ENCODE measurements at places on chromosomes 4 and X.

DNA sequence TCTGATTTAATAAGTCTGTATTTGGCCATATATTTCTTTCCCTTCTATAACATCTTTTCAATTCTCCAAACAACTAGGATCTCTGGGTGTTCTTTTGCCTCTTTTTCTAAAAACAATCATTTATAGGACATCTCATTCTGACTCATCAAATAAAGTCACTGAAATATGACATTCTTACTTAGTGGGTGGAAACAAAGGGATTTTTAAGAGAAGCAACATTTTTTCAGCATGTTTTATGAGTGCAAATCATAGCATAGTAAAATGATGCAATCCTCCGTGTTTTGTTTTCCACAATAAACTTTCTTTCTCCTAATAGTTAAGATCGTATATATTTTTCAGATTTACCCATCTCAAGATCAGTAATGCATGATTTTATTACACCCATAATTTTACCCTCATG lies 179.8 kb downstream of the SPCS3 start:
- no peak for DNase-seq

DNA sequence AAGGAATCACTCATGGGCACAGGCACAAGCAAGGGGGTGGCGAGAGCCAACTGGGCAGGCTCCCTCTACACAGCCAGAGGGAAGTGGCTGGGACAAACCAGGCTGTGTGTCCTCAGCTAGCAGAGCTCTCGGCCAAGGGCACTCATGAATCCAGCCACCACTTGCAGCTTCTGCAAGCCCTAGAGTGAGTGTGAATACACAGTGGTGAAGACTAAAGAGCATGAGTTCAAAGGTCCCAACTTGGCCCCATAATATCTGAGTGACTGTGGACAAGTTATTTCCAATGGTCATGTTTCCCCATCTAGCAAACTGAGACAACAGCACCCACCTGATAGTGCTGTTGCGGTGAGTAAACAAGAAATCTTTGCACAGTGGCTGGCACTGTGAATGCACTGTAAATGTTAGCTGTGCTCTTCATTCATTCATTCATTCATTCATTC lies 51.7 kb downstream of the ADGRG2 start:
- DNase-seq: no peak

DNA sequence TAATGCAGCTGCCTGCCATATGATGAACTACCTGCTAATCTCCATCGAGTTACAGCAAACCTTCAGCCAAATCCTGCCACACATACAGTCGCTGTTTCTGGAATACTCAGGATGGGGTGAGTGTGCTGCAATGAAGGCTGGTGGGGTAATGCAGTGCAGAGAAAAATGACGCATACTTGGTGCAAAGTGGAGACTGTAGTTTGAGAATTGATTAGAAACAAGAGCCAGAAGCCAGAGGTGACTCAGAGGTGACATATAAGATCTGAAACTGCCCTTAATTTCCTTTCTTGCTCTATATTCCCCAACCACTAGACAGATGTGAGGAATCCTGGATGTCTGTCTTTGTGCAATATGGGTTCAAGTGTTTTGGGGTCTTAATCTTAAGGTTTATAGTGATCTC lies 22.0 kb downstream of the C4orf54 start:
- no peak for DNase-seq

DNA sequence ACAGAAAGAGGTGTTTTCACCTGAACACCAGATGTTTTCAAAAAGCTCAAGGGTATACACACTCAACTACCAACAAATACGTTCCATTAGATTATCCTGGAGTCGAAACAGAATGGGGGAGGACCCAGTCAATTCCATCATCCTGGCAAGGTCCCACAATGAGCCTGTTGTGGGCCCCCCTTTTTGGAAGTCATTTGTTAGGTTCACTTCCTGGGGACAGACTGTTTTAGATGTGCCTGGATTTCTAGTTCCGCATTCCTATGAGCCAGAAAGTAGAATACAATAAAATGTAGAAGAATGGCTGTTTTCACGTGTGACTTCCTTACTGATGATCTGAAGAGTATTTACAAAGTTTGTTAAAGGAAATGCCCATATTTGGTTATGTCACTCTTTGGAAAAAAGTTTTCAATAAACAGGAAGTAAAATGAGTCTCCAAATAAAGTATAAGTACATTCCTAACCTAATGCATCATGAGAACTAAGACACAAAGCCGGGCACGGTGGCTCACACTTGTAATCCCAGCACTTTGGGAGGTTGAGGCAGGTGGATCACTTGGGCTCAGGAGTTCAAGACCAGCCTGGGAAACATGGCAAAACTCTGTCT lies 192.5 kb downstream of the MAML3 start:
- DNase-seq: no peak

GRCh38 chrX:15358533-15358932 lies 23.2 kb upstream of the PIGA start:
- no peak for DNase-seq

GRCh38 chr4:173878701-173879100 lies 348.7 kb upstream of the HAND2 start:
- no peak for DNase-seq

- DNase-seq: no peak
Measured at GRCh38 chrX:29196501-29196900, 609.3 kb downstream of the IL1RAPL1 start.

DNA sequence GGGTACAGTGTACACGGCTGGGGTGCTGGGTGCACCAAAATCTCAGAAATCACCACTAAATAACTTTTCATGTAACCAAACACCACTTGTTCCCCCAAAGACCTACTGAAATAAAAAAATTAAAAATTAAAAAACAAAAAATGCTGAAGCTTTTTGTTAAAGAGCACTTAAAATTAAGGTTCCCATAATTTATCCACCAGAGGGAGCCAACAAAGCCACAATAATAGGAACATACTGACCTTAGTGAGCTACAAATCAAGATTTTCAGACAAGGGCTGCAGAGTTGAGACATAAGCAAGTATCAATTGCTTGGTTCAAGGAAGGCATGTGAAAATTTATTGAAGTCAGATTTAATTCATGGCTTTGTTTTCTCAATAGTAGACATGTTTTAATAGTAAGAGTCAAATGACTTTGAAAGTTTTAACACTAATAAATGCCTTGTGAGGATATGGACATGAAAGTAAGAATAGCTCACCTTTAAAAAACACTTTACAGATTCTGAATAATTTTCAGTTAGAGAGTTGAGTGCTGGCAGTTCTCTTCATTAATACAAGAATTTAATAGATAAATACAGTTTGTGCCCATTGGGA lies 43.0 kb upstream of the SCOC start:
- DNase-seq: no peak

DNA sequence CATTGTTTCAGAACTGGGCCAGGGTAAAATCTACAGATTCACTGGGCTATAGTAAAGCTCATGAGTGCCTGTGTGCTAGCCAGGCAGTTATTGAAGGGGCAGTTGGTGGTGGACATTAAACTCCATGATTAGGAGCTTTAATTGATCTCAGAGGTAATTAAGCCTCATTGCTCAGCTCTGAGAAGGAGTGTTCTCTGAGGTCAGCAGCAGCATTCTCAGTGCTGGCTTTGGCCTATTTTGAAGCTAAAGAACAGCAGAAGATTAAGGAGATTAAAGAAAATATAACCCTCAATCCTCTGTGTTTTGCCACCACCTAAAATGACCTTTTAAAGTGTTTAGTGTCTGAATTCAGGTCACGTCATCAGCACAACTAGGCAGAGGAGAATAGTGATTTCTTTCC lies 42.5 kb downstream of the EGF start:
- no peak for DNase-seq

- no peak for DNase-seq
Measured at GRCh38 chr4:99983289-99983943, 33.3 kb upstream of the H2AZ1 start.

DNA sequence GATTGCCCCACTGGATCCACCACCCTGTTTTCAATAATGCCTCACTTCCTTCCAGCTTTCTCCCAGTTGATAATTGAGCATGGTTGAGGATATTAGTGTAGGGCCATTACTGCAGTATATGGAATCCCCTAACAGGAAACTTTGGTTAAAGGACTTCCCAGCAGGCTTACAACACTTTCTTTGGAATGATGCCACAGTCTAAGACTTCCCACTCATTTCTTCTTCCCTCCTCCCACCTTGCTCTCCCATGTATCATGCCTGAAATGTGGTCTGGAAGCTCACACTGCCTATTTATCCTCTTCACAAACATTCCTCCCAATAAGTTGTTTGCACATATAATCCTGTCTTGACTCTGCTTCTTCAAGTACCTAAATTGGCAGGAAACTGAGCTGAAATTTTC lies 863.3 kb downstream of the CENPC start:
- DNase-seq: no peak

GRCh38 chr4:17664755-17665154 lies 50.3 kb downstream of the MED28 start:
- DNase-seq: no peak

DNA sequence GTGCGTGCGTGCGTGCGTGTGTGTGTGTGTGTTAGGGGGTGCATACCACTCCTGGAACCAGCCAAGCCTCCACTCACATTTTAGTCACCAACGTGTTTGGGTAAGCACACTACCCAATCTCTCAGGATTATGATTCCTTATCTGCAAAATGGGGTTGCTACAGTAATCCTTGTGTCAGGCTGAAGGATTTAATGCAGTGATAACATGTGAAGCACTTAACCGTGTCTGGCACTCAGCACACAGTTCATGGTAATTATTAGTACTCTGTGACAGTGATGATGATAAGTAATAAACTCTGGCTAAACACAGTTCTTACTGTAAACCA lies 57.3 kb downstream of the CLDN22 start:
- DNase-seq: no peak

DNA sequence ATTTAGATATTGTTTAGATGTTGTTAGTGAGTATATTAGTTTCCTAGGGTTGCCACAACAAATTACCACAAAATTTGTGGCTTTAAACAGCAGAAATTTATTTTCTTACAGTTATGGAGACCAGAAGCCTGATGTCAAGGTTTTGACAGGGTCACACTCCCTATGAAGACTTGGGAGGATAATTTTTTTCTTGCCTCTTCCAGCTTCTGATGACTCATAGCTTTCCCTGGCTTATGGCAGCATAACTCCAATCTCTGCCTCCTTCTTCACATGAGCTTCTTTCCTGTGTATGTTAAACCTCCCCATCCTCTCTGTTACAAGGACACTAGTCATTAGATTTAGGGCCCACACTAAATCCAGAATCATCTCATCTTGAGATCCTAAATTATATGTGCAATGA lies 20.9 kb upstream of the RAB40A start:
- DNase-seq: no peak

GRCh38 chr4:7150036-7150635 lies 42.2 kb upstream of the SORCS2 start:
- no peak for DNase-seq

DNA sequence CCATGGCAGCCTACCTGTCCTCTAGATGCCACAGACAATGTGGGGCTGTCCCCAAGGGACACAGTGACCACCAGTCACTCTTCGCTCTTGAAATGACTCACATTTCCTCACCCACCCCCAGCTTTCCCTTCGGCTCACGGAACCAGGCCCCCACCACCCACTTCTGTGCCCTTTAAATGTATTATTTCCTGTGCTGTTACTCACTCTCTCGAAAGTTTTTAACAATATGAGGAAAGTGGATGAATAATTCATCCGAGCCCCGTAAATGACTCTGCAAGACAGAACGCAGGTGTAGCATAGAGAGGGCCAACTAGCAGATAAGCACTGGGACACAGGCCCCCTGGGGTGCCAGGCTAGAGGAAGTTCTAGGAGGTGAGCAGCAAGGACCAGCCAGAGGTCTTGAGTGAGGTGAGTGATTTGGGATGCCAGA lies 179.5 kb upstream of the TBL1X start:
- no peak for DNase-seq

- no peak for DNase-seq
Measured at GRCh38 chrX:130704053-130705038, 198.7 kb downstream of the ENOX2 start.

GRCh38 chr4:88794952-88795351 lies 97.3 kb upstream of the NAP1L5 start:
- no peak for DNase-seq

DNA sequence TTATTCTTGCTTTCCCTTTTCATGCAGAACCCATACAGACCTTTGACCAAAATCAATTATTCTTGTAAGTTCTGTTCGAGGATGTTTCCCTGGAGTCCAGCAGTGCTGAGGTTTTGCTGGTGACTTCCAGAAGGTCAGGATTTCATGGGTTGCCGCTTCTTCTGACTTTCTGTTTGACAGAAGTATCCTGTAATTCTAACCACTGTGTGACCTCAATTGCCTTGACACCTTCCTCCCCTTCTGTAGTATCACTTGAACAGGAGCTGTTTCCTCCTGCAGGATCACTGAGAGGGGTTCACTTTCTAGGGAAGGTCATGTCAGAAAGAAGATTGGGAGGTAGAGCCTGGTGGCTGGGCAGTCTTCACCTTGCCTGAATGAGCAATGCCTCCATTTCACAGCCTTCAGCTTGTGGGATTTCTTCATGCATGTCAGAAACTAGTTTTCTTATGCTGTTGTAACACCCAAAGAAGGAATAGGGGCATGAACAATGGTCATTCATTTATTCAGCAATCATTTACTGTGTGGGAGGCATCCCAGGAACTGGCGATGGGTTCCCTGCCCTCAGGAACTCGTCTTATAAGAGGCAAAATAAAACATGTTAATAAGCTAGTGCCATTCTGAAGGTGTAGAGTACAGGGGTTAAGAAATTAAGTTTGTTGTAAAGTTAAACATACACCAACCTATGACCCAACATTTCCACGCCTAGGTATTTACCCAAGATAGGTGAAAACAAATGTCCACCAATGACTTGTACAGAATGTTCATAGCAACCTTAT lies 205.9 kb downstream of the SOWAHB start:
- no peak for DNase-seq

DNA sequence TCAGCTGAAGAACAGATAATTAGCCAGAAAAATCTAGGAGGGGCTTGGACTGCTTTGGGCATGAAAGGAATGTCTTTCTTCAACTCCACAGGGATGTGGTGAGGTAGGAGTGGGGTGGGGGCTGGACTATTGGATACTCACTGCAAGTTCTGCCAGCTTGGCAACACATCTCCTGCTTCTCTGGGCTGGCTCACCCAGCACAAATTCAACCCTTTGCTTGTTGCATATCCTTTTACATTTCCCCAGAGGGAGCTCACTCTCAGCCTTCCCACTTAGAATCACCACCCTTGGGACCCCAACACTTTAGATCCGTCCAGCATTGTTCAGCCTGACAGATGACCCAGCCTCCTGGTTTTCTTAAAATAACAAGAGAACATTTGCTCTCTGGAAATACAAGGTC lies 120.6 kb downstream of the KDR start:
- DNase-seq: no peak

DNA sequence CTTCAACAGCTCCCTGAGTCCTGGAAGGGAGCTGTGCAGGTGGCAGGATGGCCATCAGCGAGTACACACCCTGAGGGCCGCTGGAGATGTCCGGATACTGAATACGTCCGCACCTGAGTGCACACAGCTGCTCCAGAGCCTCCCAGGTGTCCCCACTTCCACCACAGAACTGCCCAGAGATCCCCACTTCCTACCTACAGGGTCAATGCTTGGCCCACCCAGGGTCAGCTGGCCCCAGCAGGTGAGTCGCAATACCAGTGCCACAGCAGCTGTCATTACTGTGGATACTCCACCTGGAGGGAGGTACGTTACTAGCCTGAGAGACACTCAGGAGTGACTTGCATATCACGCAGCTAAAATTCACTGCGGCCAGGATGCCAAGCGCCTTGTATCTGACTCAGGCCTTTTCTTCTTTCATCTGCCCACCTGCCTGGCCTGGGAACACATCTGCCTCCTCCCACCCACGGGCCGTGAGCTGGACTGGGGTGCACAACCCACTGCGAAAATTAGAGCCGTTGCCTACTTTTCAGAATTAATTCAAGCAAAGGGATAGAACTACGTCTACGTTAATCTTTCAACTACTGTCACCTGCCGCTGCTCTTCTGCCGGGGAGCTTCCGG lies 9.4 kb downstream of the C4orf50 start:
- no peak for DNase-seq

Data from activated CD8-positive, alpha-beta memory T cell treated with anti-CD3 and anti-CD28 coated beads for 1 hour (primary cell).